ENCODE measurements at places on chromosomes 13 and 19. TPM values are rescaled to one million over a fixed set of nuclear protein-coding genes. Genes with fewer than 3 reads are reported as not detected.

DNA sequence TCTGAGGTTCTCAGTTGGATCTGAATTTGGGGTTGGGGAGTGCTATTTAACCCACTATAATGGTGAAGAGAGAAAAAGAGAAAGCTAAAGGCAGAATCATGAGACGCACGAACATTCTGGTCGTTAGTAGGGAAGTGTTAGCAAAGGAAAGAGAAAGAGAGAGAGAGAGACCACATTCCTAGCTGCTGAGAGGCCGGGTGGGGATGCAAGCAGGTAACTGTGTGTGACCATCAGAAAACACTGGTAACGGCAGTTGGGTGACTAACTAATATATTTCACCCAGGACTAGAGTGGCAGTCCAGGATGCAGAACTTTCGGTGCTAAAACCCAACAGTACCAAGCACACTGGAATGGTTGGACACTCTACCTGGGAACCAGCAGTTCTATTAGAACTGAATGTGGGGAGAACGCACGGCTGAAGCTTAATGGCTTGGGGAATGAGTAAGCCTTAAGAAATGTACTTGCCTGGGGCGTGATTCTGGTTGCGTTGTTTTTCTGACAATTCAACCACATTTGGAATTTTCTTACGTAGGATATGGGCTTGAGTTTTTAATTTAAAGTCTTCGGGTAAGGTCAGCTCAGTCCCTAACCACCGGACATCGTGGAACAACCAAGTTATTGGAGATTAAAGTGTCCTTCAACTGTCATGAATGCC lies 130.2 kb downstream of the DNAJC15 start:
- no peaks in the 10 kb centered on the region for H3K4me1 ChIP-seq
- no peaks in the 10 kb centered on the region for H3K36me3 ChIP-seq
- H3K27me3 ChIP-seq: no peaks in the 10 kb centered on the region

GRCh38 chr19:4186087-4186993 lies 3.9 kb downstream of the ANKRD24 start:
- DNase-seq: peak; percentile 77
- H3K27ac ChIP-seq: no peak overlapping the region

The DZIP1 gene
- total RNA-seq: 10.2 TPM

GRCh38 chr19:27689734-27690241 lies 1523.2 kb downstream of the UQCRFS1 start:
- H3K27ac ChIP-seq: no peak overlapping the region
- DNase-seq: no peak
- no peaks in the 10 kb centered on the region for H3K36me3 ChIP-seq
- no peak overlapping the region for H3K4me3 ChIP-seq
- no peaks in the 10 kb centered on the region for H3K4me1 ChIP-seq

The CLEC17A gene
- not detected for total RNA-seq
